T-helper 1 cell (primary cell): ENCODE measurements at places on chromosomes 1 and 21.

DNA sequence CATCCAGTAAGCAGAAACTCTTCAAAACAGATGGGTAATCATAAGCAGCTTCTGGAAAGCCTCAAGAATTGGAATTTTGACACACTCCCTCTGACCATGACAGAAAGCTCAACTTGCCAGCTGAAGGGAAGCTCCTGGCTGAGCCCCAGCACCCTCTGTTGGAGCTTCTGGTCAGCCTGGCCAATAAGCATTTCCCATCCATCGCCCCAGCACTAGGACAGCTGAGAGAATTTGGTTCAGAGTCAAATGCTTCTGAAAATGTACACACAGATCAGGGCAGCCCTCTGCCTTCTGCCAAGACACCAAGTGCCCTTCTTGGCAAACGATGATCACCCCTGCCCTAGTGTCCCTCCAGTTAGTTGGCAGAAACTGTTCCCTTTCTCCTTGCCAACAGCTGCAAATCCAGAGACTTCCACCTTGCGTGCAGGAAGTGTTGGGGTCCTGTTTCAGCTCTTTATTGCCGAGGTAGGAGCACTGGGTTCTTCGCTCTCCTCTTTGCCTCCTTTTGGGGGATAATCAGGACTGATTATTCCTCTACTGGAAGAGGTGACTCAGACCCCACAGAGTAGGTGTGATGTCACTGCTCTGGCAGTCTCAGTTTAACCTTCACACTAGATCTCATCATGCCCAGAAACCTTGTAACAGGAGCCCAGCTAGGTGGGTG lies 11.9 kb downstream of the PIGV start:
- no peak for DNase-seq

DNA sequence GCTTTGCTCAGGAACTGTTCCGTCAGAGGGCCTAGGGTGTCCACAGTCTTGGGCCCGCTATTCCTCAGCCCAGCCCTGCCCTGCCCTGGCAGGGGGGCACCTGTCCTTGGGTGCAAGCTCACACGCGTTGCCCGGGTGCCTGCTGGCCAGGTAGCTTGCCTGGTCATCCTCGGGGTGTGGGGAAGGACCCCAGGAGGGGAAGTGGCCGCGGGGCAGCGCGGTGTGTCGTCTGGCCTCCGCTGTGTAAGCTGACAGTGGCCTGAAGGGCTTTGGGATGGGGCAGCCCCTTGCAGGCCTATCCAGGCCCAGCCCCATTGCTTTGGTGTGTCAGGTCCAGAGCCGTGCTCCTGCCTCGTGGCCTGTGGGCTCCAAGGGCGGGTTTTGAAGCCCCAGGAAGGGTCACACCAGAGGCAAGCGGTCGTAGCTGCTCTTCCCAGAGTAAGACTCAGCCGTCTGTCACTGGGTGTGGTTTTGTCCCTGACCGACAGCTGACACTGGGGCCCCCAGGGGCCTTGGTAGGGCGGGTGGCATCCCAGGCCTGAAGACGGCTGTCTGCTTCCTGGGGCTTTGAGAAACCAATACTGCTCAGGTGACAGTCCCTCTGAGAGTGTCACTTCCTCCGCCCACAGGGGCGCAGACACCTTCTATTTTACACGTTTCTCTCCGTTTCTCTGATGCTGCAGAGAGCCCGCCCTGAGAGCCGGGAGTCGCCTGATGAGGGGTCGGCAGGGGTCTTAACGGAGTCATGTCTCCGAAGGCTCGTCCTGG lies 72.1 kb downstream of the SKI start:
- DNase-seq = peak; percentile 89

DNA sequence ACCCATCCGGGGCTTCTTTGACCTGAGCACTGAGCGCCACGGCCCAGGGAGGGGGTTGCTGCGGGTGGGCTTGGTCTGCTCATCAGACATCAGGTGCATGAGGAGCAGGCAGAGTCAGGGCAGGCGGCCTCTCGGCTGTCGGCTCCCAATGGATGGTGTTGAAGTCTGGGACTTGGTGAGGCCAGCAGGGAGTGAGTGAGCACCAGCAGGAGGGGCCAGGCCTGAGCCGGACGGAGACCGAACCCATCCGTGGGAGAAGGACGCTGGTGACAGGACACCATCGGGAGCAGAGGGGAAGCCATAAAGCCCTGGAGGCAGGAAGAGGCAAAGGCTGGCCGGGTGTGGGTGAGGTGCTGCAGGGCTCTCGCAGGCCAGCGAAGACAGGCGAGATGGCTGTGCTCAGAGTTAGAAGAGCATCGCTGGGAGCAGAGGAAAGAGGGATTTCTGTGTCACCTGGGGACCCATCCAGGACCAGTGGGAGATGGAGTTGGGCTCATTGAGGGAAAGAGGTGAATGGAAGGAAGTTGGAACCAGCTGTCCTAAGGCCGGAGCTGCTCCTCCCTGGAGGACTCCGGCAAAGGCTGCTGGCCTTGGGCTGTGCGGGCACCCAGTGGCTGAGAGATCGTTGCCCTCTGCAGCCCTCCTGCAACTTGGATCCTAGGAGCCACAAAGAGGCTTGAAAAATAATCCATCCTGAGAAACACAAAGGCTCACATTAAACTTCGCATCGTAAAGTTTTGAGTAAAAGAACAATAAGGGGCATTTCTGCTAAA lies 49.9 kb downstream of the PDE9A start:
- no peak for DNase-seq

- no peak for DNase-seq
These were observed 250.6 kb downstream of the PRDM2 start for GRCh38 chr1:13950637-13951036.

GRCh38 chr1:150072959-150073358 lies 5.4 kb downstream of the VPS45 start:
- no peak for DNase-seq

- DNase-seq = no peak
These were observed 70.6 kb upstream of the GCLM start for GRCh38 chr1:93979718-93980319.

DNA sequence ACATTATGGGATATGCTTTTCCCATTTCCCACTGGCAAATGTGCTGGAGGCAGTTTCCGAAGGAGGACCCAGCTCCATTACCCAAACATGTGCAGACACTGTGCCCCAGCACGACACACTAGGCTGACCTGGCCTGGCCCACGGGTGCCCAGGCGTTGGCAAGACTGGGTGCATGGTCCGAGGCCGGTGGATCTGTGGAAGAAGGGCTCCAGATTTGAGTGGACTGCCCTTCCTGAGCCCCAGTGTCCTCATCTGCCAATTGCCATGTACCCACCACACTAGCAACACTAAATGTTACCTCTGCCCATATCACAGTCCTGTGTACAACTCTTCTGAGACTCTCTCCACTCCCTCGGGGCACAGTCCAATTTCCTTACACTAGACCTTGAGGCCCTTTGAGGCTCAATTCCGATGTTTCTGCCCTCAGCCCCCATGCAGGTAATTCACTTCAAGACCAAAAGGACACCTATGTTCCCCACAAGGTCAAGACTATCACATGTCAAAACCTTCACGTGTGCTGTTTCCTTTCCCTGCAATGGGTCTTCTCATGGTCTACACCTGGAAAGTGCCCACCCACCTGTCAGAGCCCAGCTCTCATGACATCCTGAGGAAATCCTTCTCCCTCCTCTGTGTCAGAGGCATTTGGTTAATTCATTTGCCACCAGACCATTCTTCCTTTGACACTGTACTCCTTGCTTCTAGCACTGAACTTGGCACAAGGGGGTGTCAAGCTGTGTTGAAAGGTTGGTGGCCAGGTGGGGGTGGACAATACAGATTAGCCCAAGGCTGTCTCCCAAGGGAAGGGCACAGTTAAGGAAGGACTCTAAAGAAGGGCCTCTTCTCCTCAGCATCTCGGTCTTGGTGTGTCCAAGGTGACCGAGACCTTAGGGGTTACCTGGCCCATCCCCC lies 124.9 kb downstream of the DMRTB1 start:
- DNase-seq = no peak

DNA sequence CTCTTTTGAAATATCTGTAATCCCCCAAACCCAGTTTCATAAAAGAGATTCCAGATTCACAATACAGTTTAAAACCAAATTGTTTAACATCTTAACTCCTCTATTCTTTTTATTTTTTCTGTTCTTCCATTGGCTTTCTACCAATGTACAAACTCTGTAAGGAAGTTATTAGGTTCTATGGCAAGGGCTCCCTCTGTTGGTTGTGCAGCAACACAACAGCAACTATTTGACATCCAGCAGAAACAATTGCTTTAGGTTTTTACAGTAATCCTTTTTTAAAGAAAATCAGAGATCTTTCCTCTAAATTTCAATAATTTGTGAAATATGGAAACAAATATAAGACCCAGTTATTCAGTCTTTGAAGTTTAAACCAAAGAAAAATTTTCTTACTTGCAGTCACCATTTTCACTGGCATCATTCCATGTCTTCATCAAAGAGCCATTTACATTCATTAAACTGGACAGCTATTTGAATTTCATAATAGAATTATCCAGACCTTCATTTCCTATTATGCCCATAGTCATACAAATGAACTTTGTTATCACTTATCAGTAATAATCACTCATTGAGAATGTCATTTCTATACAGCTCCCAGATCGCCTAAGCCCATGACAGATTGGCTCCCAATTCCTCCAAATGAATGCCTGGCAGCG lies 46.5 kb upstream of the RNF11 start:
- DNase-seq = peak; percentile 50

- no peak for DNase-seq
These were observed 142.3 kb upstream of the EDN2 start for GRCh38 chr1:41626616-41627375.

- no peak for DNase-seq
These were observed 612.2 kb upstream of the USP24 start for GRCh38 chr1:55827350-55827749.

DNA sequence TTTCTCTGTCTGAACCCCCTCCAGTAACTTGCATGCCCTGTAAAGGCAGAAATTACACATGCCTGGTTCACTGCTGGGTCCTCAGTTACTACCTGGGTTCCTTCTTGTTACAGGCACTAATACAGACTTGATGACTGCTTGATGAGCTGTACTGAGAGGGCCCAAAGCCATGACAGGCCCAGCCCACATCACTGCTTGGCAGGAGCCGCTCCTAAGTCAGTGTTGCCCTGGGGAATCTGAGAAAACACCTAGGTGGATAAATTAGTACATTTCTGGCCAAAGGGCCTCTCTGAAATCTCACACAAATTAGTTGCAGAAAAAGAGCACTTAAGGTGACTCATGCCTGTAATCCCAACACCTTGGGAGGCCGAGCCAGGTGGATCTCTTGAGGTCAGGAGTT lies 37.8 kb upstream of the IRF2BP2 start:
- no peak for DNase-seq

DNA sequence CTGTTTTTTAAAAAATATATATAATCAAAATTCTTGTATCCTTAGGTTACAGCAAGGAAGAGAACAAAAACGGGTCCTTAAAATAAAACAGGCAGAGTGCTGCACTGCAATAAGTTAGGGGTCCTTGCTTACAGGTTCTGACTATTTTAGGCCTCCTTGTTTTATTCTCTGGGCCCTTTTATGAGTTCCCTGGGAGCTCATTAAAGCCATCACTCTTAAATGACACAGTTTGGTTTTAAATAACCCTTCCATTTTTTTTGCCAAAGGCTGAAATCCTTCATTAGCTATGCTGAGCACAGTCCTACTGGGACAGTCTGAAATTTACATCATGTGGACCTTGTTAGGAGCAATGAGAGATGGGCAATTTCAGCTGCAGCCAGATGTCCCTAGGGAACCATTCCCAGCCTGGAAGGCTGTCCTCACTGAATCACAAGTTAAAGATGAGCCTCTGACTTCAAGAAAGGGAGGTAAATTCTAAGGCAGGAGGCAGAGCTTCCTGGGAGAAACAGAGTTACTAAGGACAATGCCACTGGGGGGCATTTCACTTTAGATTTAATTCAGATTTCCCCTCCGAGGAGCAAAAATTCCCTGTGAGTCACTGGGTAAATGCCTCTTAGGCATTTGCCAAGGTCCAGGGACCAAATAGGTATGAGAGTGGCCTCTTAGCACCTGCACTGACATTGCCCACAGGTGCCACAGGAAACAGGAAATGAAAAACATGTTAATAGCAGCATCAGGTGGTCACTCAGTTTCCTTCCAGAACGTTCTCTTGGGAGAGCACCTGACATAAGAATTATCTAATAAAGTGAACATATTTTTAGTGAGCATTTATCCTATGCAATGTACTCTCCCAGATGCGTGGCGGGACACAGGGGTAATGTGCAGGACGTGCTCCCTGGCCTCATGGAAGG lies 3.8 kb upstream of the MUL1 start:
- DNase-seq = no peak

DNA sequence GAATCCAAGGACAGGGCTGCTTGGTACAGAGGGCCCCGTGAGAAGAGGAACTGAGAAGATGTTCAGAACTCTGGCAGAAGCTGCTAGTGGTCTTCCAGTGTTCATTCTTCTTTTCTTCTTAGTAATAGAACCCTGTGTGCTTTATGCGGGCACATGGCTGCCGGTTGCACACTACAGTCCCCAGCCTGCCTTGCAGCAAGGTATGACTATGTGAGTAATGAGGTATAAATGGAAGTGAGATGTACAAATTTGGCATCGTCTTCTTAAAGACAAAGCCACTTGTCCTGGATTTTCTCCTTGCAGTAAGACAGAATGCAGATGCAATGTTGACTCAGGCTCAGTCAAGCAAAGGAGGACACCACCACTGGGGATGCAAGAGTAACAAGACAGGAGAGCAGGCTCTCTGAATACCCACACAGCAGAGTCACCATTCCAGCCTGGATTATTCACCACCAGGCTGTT lies 15.0 kb upstream of the ATP1B1 start:
- DNase-seq = no peak

DNA sequence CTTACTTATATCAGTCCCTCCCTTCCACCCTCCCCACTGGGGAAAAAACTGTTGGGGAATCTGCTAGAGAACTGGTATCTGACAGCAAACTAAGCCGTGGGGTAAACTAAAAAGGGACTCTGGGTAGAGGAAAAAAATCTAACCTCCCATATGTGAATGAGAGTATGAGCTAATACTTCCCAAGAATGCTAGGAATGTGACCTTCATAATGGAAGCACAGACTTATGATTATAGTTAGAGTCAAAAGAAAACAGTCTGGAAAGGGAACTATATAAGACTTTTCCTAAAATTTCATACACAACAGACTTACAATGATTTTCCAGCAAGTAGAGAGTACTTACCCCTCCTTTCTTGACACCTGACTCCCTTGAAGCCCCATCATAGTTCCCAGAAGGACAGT lies 23.0 kb upstream of the RBBP5 start:
- no peak for DNase-seq

- DNase-seq = no peak
These were observed 694 bp upstream of the MRPL9 start for GRCh38 chr1:151763990-151764389.

DNA sequence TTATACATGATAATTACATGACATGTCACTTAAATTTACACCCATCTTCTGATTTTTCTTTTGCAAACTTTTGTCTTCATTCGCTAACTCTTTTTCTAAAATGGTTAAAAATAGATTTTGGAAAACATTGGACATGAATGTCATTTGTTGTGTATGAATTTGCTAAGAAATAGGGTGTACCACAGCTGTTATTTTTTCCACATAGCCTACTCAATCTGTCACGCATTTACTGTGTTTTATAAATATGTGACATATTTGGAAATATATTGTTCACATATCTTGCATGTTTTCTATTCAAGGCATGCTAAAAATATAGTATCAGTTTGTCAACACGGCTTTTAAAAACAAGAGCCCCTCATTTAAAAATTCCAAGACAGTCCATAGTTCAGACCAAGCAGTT lies 47.9 kb upstream of the TARBP1 start:
- no peak for DNase-seq
